ENCODE measurements at places on chromosomes 5 and 9. TPM values are rescaled to one million over a fixed set of nuclear protein-coding genes. Genes with fewer than 3 reads are reported as not detected.

DNA sequence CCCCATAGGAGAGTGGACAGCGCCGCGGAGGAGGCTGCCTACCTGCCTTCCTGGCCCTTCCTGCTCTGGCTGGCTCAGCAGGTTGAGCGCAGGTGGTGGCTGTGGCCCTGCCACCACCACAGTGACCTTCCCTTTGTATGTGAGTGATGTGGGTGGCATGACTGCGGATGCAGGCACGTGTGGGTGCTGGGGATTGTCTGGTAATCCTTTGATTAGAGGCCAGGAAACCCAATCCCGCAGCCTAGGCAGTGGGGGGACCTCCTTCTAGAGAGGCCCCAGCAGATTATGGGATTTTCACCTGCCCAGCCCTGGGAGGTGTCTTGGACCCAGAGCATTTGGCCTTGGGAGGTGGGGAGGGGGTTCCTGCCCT lies 16.5 kb downstream of the RXRA start:
- no peaks in the 10 kb centered on the region for H3K27me3 ChIP-seq
- H3K36me3 ChIP-seq, result no peaks in the 10 kb centered on the region
- no peak overlapping the region for H3K4me3 ChIP-seq
- peaks cover 100% of the 10 kb centered on the region for H3K4me1 ChIP-seq

The PRPF4 gene
- polyA plus RNA-seq, result 5.3 TPM

- DNase-seq, result no peak
- no peak overlapping the region for H3K4me3 ChIP-seq
- H3K27ac ChIP-seq, result no peak overlapping the region
- no peaks in the 10 kb centered on the region for H3K36me3 ChIP-seq
- H3K27me3 ChIP-seq, result no peaks in the 10 kb centered on the region
These were observed 636 bp upstream of the PWWP2A start for GRCh38 chr5:160119905-160120266.

The ITK gene
- 0.20 TPM for polyA plus RNA-seq

- no peak overlapping the region for H3K27ac ChIP-seq
- H3K27me3 ChIP-seq, result no peaks in the 10 kb centered on the region
- no peak for DNase-seq
- no peaks in the 10 kb centered on the region for H3K4me1 ChIP-seq
- no peak overlapping the region for H3K4me3 ChIP-seq
These were observed 13.7 kb downstream of the SYK start for GRCh38 chr9:90815183-90815943.

GRCh38 chr5:74382987-74383593 lies 257.4 kb downstream of the ENC1 start:
- H3K36me3 ChIP-seq, result no peaks in the 10 kb centered on the region
- peak overlapping the region; percentile 75 for H3K27ac ChIP-seq
- H3K27me3 ChIP-seq, result no peaks in the 10 kb centered on the region
- H3K4me3 ChIP-seq, result no peak overlapping the region
- H3K4me1 ChIP-seq, result peaks cover 27% of the 10 kb centered on the region

DNA sequence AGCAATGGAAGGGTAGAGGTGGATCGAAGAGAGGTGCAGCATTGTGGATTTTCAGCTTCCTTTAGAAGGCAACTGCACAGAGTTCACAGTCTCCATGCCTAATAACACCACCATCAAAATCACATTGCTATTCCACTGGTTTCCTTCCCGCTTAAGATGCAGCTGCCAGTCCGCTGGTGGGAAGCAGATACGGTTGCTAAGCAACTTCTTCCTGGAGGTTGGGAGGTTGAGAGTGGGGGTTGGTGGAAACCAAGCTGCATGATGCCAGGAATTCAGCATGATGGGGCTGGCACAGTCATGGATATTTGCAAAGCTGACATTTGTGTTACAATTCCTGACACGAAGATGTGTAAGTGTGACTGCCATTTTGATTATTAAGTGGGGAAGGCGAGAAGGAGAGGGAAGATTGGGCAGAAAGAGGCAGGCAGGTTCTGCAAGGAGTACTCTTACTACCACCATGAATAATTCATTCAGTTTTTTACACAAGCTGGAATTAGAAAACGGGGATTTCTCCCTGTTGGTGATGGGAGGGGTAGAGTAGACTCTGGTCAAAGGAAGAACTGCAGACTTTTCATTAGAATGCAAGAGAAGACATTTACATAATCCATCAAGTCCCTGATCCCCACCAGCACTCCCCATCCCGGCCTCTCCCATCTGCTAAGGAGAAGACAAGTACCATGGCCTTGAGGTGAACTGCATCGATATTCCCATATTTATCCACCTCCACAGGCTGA lies 87.5 kb downstream of the GLDC start:
- no peak for DNase-seq
- H3K4me3 ChIP-seq, result no peak overlapping the region
- H3K36me3 ChIP-seq, result no peaks in the 10 kb centered on the region
- H3K27me3 ChIP-seq, result no peaks in the 10 kb centered on the region

The ENTREP1 gene
- polyA plus RNA-seq, result 12.3 TPM

GRCh38 chr5:11792621-11793020 lies 111.6 kb downstream of the CTNND2 start:
- H3K27me3 ChIP-seq, result no peaks in the 10 kb centered on the region
- no peak overlapping the region for H3K4me3 ChIP-seq
- DNase-seq, result no peak

DNA sequence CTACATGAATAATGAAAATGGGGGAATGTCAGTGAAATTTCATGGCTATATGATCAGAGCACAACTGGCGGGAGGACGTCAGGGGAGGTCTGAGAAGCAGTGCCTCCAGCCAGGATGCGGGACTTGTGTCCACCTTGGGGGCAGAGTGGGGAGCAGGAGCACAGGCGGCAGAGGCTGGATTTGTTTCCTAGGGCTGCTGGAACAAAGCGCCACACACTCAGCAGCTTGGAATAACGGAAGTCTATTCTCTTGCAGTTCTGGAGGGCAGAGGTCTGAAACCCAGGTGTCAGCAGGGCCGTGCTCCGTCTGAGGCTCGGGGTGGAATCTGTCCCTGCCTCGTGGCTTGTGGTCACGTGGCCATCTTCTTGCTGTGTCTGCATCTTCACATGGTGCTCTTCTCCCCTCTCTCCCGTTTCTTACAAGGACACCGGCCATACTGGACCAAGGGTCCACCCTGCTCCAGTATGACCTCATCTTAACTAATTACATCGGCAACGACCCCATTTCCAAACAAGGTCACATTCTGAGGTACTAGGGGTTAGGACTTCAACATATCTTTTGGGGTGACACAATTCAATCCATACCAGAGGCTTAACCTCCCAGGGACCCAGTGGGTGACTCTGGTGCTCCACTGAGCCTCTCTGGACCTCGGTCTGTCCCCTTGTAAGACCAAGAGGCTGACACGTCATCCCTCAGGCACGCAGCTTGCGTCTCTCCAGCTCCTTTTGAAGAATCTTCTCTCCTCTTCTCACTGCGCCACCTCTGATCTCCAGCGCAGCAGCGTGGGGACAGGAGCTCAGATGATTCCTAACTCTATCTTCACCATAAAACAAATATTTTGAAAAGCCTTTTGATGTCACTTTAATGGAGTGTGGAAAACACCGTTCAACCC lies 202.5 kb downstream of the CDK5RAP2 start:
- no peak overlapping the region for H3K4me3 ChIP-seq
- no peaks in the 10 kb centered on the region for H3K27me3 ChIP-seq
- H3K27ac ChIP-seq, result no peak overlapping the region
- no peaks in the 10 kb centered on the region for H3K4me1 ChIP-seq
- DNase-seq, result no peak

- peak overlapping the region; percentile 5 for H3K4me3 ChIP-seq
- peak overlapping the region; percentile 75 for H3K27ac ChIP-seq
- DNase-seq, result no peak
- peaks cover 25% of the 10 kb centered on the region for H3K4me1 ChIP-seq
- H3K36me3 ChIP-seq, result no peaks in the 10 kb centered on the region
These were observed 9.3 kb upstream of the PFDN1 start for GRCh38 chr5:140312067-140312790.

GRCh38 chr9:36163786-36164170 lies 5.4 kb upstream of the CCIN start:
- H3K4me3 ChIP-seq, result no peak overlapping the region
- H3K36me3 ChIP-seq, result no peaks in the 10 kb centered on the region
- H3K4me1 ChIP-seq, result peaks cover 44% of the 10 kb centered on the region
- no peak for DNase-seq

The PCDHB16 gene
- polyA plus RNA-seq, result 1.4 TPM

The FOXD4L5 gene
- 0.01 TPM for polyA plus RNA-seq

The HACD4 gene
- polyA plus RNA-seq, result 0.23 TPM

DNA sequence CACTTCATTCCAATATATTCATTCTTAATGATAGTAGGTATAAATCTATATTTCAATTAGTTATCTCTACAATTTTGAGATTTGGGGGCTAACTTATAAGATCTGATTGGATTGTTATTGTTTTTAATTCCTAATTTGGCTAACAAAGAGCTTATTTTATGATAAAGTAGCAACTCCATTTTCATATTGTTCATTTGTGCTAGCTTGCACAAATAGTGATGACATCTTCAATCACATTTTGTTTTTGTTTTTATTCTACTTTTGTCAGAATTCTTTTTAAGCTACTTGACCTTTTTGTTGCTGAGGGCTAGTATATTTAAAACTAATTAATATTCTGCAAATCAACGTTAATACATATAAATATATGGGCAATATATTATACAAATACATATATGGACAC lies 22.8 kb downstream of the MARCHF3 start:
- no peak overlapping the region for H3K4me3 ChIP-seq
- no peaks in the 10 kb centered on the region for H3K27me3 ChIP-seq
- H3K27ac ChIP-seq, result no peak overlapping the region
- peaks cover 85% of the 10 kb centered on the region for H3K4me1 ChIP-seq

The WHRN gene
- 0.58 TPM for polyA plus RNA-seq

- H3K27ac ChIP-seq, result no peak overlapping the region
- DNase-seq, result no peak
- no peaks in the 10 kb centered on the region for H3K4me1 ChIP-seq
- no peaks in the 10 kb centered on the region for H3K27me3 ChIP-seq
These were observed 142.9 kb upstream of the POU5F2 start for GRCh38 chr5:93884254-93884653.

GRCh38 chr5:142617416-142618129 lies 68.3 kb downstream of the FGF1 start:
- H3K4me3 ChIP-seq, result no peak overlapping the region
- DNase-seq, result no peak
- H3K4me1 ChIP-seq, result peaks cover 12% of the 10 kb centered on the region
- H3K27ac ChIP-seq, result no peak overlapping the region
- H3K36me3 ChIP-seq, result no peaks in the 10 kb centered on the region

DNA sequence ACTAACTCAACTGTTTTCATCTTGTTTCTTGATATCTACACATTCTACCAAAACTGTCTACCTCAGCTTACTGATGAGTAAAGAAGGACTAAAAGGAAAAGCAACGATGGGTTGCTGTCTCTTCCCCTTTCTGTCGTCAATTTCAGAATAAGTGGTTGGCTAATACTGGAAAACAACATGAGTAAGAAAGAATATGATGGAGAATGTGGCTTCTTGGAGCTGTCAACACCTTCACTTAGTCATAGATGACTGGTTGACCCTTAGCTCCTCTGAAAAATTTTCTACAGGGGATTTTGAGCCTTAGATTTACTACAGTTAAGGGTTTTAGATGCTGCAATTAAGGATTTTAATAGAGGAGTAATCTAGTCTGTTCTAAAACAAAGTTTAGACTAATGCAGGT lies 797.9 kb downstream of the TLE4 start:
- H3K27ac ChIP-seq, result no peak overlapping the region
- no peak for DNase-seq
- no peak overlapping the region for H3K4me3 ChIP-seq
- no peaks in the 10 kb centered on the region for H3K27me3 ChIP-seq
- no peaks in the 10 kb centered on the region for H3K36me3 ChIP-seq

- peak overlapping the region; percentile 55 for H3K27ac ChIP-seq
- H3K27me3 ChIP-seq, result no peaks in the 10 kb centered on the region
- DNase-seq, result no peak
- H3K36me3 ChIP-seq, result peaks cover 5% of the 10 kb centered on the region
- peaks cover 4% of the 10 kb centered on the region for H3K4me1 ChIP-seq
These were observed 75.9 kb downstream of the AUH start for GRCh38 chr9:91285729-91286353.

DNA sequence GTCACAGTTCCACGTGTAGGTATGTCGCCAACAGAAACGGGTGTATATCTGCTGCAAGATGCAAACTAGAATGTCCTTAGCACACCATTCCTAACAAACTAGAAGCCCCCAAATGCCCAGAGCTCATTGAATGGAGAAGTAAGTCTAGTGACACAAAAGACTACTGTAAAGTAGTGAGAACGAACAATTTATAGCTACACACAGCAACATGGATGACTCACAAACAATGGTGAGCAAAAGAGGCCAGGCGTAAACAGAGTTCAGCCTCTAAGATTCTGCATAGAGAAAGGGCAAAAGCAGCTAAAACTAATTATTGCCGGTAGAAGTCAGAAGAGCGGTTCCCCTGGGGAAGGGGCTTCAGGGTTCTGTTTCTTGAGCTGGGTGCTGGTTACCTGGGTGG lies 74.7 kb downstream of the AMBP start:
- no peak overlapping the region for H3K4me3 ChIP-seq
- DNase-seq, result no peak
- peaks cover 27% of the 10 kb centered on the region for H3K4me1 ChIP-seq
- no peaks in the 10 kb centered on the region for H3K27me3 ChIP-seq
- peak overlapping the region; percentile 64 for H3K27ac ChIP-seq

The SPINK6 gene
- polyA plus RNA-seq, result not detected

GRCh38 chr5:145629047-145629446 lies 206.1 kb downstream of the PRELID2 start:
- no peaks in the 10 kb centered on the region for H3K4me1 ChIP-seq
- H3K27me3 ChIP-seq, result no peaks in the 10 kb centered on the region
- H3K36me3 ChIP-seq, result no peaks in the 10 kb centered on the region
- DNase-seq, result no peak

- peak; percentile 75 for DNase-seq
- no peak overlapping the region for H3K4me3 ChIP-seq
- H3K27ac ChIP-seq, result peak overlapping the region; percentile 6
- no peaks in the 10 kb centered on the region for H3K27me3 ChIP-seq
- H3K36me3 ChIP-seq, result no peaks in the 10 kb centered on the region
These were observed 124.3 kb upstream of the SLC12A2 start for GRCh38 chr5:127959152-127959764.

GRCh38 chr9:98521141-98521540 lies 187.6 kb downstream of the GABBR2 start:
- H3K36me3 ChIP-seq, result no peaks in the 10 kb centered on the region
- no peak for DNase-seq
- no peaks in the 10 kb centered on the region for H3K4me1 ChIP-seq
- H3K27ac ChIP-seq, result no peak overlapping the region
- H3K4me3 ChIP-seq, result no peak overlapping the region

DNA sequence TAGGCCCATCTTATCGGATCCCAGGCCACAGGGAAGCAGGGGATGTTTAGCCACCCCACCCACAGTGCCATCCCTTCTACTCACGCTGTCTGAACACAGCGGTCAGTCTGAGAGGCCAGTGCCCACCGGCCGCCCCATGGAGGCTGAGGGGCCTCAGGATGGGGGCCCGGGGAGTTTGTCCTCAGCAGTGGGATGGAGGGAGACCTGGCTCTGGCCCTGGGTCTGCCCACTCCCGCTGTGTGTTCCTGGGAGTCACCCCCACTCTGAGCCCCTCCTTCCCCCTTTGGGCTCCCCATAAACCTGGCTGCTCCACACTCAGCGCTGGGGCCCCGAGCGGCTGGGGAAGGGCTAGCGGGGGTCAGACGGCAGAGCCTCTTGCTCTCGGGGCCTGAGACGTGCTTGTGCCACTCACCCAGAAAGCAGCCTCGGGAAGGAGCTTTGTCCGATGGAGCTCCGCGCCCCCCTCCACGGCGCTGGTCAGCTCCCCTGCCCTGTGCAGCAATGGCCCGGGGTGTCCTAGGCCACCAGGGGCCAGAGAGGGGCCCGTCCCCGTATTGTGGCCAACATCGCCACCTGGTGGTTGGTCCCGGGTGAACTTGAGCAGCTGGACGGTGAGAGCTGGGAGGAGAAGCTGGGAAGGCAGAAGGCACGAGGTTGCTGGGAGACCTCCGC lies 10.9 kb upstream of the LAMC3 start:
- H3K4me1 ChIP-seq, result peaks cover 8% of the 10 kb centered on the region
- peak; percentile 76 for DNase-seq
- no peaks in the 10 kb centered on the region for H3K36me3 ChIP-seq

The ORM2 gene
- not detected for polyA plus RNA-seq
